Activated CD8-positive, alpha-beta memory T cell treated with anti-CD3 and anti-CD28 coated beads, Interleukin-2, amount 50 U/mL, for 48 hours (primary cell): ENCODE measurements at places on chromosomes 1 and 21.

GRCh38 chr1:97192872-97193572, 471.4 kb downstream of the PTBP2 start:
- no peak for DNase-seq

- no peak for DNase-seq
Measured at GRCh38 chr21:46255166-46255565, 26.6 kb upstream of the LSS start.

GRCh38 chr1:56534130-56534651, 45.2 kb downstream of the PLPP3 start:
- no peak for DNase-seq

DNA sequence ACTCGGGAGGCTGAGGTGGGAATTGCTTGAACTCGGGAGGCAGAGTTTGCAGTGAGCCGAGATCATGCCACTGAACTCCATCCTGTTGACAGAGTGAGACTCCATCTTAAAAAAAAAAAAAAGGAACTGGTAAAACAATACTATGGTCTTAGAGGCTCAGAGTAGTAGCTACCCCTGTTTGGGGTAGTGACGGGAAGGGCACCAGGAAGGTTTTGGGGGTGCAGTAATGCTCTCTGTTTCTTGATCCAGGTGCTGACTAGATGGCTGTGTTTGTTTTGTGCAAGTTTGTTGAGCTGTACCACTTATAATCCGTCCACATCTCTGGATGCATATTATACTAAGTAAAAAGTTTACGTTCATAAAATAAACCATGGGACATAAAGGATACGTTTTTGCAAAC, 765.8 kb upstream of the TPTE start:
- DNase-seq: no peak

- DNase-seq: no peak
Measured at GRCh38 chr1:156698995-156699394, 6.4 kb downstream of the CRABP2 start.

DNA sequence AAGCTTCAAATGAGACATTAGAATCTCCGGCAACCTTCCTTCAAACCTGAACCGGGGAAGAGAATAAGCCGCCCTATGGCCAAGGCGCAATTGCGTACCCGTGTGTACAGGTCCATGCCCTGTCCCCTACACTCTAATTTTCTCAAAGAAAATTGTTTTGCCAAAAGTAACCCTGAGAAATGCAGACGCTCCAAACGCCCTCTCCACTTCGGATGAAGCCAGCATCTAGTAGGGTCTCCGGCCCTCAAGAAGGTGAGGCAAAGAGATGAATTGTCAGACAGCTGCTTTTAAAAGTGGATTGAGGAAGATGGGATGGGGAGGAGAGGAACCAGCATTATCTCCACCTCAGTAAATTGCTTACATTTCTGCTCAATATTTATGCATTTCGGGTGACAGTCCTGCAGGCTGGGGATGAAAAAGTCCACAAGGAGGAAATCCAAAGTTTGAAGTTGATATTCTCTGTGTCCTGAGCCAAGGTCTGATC, 630 bp upstream of the LHX9 start:
- DNase-seq: no peak
